Stimulated activated CD4-positive, alpha-beta T cell treated with anti-CD3 and anti-CD28 coated beads, TNF-alpha, amount 100 ng/mL, for 24 hours (primary cell): ENCODE measurements at places on chromosomes 16 and 17.
A peak's percentile ranks its signal among the peaks of the same experiment; 100 is the strongest.

GRCh38 chr17:17837380-17837821 lies 615 bp upstream of the SREBF1 start:
- DNase-seq, result no peak

DNA sequence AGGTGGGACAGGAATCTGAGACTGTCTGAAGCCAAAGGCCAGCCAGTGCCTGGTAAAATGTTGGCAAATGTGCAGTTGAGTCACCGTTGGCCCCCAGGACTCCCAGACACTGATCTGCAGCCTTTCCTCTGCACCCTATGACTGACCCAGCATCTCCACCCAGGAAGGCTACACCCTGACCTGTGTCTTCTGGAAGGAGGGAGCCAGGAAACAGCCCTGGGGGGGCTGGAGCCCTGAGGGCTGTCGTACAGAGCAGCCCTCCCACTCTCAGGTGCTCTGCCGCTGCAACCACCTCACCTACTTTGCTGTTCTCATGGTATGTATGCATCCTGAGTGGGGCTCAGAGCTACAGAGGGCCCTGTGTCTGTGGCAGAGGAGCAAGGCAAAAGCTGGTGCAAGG lies 24.0 kb downstream of the ADGRG5 start:
- no peak for DNase-seq

DNA sequence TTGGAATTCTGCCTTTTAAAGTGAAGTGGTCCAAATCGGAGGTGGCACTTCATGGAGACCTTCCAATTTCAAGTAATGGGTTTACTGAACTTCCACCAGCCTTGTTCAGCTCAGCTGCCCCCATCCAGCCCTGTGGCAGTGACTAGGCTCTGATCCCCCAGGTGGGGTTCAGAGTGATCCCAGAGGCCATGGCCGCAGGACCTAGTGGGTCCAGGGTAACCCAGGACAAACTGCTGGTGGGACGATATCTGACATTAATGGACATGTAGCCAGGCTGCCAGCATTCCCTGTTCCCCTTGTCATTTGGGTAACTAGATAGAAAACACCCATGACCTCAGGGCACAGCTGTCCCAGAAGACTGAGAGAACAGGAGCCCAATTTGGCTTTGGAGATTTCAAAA lies 209.9 kb downstream of the GSG1L start:
- DNase-seq, result no peak

GRCh38 chr16:57261806-57262205 lies 16.7 kb downstream of the ARL2BP start:
- no peak for DNase-seq

- peak; percentile 95 for DNase-seq
These were observed 44.4 kb upstream of the METTL9 start for GRCh38 chr16:21554795-21555585.

DNA sequence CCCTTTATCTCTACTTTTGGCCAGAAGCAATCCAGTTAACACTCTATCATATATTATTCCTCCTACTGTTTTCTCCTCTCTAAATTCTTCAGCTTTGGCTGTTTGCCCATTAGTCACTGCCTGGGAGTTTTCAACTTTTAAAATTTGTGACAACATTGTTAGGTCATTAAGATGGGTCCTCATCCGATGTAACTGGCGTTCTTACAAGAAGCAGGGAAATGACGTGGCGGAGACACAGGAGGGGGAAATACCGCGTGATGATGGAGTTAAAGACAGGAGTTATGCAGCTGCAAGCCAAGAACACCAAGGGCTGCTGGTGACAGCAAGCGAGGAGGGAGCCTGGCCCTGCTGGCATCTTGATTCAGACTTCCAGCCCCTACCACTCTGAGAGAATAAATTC lies 34.8 kb upstream of the CPHXL start:
- DNase-seq, result no peak

DNA sequence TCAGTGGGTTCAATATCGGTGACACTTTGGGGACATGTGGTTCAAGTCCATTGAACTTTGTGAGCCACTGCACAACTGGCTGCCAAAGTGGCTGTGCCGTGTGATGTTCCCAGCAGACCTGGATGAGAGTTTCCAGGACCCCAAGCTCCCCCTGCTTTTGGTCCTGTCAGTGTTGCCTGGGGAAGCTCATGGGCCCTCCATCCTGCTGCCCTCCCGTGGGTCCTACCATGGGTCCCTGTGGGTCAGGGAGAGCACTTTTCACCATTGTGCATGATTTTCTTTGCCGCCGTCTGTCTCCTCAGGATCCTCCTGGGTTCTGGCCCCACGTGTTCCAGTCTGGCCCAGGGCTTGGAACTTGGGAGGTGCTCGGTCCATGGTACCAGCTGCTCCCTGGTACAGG lies 38.1 kb downstream of the LGALS9 start:
- DNase-seq, result no peak

DNA sequence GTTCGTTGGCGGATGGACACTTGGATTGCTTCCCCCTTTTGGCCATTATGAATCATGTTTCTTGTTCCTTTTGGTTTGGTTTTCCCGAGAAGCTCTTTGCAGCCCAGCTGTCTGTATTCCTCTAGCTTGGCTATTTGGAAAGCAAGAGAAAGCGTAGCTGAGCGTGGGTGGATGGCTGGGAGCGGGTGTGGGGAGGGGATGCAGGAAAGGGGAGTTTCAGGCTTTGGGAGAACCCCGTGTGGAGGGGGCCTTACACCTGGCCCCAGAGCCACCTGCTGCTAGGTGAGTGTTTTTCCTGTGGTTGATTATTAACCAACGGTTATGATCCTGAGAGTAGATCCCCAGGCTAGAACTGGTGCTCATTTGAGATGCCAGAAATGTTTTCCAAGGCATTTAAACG lies 103.7 kb downstream of the RAP1GAP2 start:
- DNase-seq, result no peak

DNA sequence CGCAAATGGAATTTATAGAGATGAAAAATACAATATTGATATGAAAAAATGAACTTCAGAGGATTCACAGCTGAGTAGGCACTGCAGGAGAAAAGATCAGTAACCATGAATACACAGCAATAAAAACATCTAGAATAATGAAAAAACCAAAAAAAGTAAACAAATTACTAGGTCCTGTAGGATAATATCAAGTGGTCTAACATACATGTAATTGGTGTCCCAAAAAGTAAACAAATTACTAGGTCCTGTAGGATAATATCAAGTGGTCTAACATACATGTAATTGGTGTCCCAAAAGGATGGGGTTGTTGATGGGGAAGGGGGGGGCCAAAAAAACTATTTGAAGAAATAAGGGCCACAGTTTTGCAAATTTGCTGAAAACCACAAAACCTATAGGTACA lies 43.4 kb downstream of the ZNF18 start:
- DNase-seq, result no peak

GRCh38 chr17:65609749-65610148 lies 48.3 kb upstream of the AXIN2 start:
- DNase-seq, result no peak

GRCh38 chr16:56422896-56423441 lies 2.4 kb downstream of the AMFR start:
- DNase-seq, result no peak

- no peak for DNase-seq
These were observed 64.2 kb downstream of the SLC39A11 start for GRCh38 chr17:73028299-73028755.

DNA sequence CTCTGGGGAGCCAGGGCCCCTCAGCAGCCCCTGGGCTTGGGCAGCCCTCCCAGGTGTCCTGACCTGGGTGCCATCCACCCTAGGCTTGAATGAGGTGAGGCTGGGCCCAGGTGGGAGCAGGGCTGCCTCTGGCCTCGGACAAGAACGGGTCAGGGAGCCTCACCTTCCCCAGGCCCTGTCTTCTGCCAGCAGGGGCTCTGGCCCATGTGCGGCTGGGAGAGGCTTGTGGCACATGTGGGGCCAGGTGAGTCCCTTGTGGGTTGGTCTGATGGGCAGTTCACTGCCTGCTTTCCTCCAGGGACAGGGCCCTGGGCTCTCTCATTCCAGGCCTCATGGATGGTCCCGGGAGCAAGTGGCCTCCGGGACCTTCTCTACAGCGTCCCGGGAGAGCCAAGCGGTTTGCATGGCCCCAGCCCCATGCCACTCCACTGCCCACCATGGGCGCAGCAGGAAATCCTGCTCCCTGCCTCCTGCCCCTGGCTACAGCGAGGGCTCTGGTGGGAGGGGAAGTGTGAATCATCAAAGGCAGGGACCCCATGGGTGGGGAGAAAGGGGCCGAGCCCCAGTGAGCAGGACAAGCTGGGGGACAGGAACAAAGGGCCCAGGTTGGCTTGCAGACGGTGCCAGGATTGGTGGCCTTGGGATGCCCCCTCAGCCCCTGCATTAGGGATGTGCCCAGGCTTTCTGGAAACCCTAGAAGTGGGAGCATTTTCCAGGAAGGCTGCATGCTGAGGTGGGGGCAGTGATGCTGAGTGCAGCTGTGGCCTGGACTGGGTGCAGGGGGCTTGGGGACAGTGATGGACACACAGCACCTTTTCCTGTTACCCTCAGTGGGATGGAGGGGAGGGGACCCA lies 12.2 kb downstream of the VASN start:
- no peak for DNase-seq

DNA sequence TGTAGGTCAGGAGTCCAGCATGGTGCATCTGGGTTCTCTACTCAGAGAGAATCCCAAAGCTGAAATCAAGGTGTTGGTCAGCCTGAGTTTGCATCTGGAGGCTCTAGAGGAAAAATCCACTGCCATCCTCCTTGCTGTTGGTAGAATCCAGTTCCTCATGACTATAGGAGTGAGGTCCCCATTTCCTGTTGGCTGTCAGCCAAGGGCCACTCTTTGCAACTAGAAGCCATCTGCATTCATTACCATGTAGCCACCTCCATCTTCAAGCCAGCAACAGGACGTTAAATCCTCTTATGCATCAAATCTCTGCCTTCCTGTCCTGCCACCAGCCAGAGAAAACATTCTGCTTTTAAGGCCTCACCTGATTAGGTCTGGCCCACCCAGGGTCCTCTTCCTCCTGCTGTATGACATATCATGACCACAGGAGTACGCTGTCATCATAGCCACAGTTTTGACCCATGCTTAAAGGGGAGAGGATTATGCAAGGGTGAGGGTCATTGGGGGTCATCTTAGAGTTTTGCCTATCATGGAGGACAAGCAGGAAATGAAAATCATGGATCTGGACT lies 40.5 kb downstream of the DNAH9 start:
- DNase-seq, result no peak

GRCh38 chr16:35734728-35735402 lies 2275.5 kb downstream of the TP53TG3F start:
- DNase-seq, result no peak

DNA sequence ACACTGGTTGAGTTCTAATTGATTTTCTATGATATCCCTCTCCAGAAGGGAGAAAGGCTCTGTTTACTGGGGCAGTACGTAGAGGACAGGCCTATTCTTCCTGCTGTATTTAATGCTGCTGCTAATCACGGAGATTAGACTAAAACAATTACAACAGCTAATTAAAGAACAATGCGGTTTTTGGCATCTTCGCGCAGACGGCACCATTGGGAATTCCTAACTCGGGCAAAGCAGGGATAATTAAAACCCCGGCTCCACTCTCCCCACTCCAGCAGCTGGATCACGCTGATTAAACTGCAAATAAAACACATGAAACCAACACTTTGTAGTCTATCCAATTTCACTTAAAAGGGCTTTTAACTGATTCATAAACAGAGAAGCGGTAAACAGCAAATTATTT lies 147.6 kb downstream of the XYLT1 start:
- DNase-seq, result no peak

- DNase-seq, result no peak
These were observed 8.9 kb upstream of the MVD start for GRCh38 chr16:88671806-88672205.

- no peak for DNase-seq
These were observed 4.3 kb downstream of the SPPL2C start for GRCh38 chr17:45848868-45849535.

- no peak for DNase-seq
These were observed 3.8 kb upstream of the RPL26 start for GRCh38 chr17:8386841-8387240.

- no peak for DNase-seq
These were observed 77.0 kb downstream of the CDH11 start for GRCh38 chr16:65044873-65045272.

- DNase-seq, result no peak
These were observed 84.9 kb upstream of the CDC42EP4 start for GRCh38 chr17:73396431-73397277.

- DNase-seq, result no peak
These were observed 93.4 kb upstream of the METRNL start for GRCh38 chr17:82985973-82986372.

DNA sequence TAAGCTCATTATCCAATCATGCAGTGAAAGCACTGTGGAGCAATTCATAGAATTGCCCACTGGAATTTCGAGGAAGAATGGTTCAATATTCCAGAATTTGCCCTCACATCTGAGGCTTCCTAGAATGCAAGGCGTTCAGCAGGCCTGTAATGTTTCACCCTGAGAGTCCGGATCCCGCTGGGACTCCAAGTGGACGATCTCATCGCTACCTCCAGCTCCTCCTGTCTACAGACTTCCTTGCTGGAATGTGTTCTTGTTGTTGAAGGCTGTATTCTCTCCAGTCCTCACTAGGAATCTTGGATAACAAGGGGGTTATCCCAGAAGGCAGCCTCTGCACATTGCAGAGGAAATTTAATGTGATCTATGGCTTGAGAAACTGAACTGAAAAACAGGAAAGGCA lies 7.8 kb downstream of the SLC47A1 start:
- no peak for DNase-seq

- no peak for DNase-seq
These were observed 138.1 kb downstream of the ASIC2 start for GRCh38 chr17:33154869-33155455.

DNA sequence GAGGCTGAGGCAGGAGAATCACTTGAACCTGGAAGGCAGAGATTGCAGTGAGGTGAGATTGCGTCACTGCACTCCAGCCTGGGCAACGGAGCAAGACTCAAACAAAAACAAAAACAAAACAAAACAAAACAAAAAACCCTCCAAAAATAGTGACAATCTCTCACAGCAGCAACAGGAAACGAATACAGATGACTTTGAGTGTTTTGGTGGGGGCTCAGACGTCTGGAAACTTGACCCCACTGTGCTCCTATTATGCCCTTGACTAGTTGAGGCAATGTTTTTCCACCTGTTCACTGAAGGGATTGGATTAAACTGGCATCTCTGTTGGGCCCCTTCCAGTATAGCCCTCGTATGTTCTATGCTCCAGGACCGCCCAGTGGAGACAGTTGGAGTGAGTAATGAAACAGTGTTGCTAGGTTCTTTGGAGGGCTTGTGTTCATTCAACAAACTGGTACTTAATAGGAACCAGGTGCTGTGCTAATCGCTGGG lies 167.0 kb downstream of the UTP18 start:
- no peak for DNase-seq

DNA sequence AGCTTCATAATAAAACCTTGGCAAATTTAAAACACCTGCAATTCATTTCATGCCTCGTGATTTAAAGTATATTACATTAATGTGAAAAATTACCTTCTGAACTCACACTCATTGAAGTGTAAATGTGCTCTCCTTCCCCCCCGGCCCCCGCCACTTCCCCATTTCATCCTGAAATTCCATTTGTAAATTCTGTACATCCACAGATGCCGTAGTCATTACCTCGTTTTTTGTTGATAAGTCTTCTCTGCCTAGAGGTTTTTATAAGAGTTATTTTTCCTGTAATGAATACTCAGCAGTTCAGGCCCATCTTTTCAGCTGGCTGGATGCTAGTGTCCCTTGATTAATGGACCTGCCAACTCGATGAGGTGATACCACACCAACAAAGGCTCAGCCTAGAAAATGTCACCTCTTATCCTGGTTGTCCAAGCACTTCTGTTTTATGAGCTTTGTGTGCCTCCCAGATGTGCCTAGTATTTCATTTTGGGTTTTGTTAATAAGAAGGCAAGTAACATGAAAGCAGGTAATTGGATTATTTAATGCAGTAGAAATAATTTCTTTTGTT lies 64.8 kb upstream of the KIFC3 start:
- DNase-seq, result no peak
